ENCODE measurements at places on chromosomes 2 and 18.

DNA sequence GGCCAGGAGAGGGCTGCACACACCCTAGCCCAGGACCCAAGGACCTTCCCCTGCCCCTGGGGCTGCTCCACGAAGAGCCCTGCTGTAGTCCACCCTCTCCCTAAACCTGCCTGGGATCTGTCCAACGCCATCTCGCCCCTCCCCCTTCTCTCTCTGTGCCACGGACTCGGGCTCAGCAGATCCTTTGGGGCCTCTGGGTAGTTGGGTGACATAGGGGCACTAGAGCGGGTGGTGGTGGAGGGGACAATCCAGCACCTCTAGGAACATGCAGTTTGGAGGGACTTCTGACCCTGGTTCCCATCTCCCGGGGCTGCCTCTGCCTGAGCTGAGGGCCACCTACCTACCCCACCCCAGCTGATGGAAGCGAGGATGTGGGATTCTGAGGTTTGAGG lies 7.3 kb upstream of the CRYBA2 start:
- no peak for DNase-seq

- no peak for DNase-seq
These were observed 61.4 kb downstream of the DYM start for GRCh38 chr18:49399003-49399402.

DNA sequence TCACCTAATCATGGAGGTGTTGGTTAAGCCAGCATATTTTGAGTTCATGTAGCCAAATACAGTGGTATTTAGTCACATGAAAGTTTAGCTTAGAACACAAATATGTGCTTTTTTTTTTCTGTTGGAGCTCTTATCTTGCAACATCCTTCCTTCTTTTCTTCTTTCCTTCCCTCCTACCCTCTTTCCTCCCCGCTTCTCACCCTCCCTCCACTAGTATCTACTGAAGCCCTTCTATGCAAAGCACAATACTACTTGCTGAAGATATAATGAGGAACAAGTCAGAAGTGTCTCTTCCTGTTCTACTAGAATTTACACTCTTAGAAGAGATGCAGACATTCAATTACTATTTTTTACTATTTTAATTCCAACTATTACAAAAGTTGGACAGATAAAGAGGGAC lies 105.0 kb upstream of the ITGA4 start:
- DNase-seq = no peak

DNA sequence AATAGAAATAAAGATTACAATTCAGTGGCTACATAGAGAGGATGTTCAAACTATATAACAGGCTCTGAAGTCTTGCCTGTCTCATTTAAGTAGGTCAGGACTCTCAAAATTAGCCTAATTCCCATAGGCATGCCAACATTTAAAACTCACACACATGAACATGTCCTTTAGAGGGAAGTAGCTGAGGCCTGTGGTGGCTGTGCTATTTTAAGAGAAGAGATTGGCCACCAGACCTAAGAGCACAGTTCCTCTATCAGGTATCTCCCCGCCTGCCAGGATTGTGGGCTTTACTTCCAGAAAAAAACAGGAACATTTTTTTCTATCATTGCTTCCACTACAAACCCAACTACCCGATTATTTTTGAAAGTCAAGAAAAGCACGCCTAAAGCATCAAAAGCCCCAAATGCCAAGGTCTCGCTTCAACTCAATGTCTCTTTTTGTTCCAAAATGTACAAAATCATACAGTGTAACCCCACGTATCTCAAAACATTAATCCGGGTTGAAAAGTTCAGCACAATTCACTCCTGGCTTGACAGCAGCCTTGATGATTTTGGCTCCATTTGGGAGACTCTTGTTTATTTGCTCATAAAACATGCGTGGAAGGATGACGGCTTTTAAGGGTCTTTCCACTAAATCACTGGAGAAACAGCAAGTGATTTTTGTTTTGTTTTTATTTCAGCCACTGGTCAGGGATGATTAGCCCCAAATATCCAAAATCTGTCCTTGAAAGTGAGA lies 15.3 kb downstream of the FHL2 start:
- no peak for DNase-seq

DNA sequence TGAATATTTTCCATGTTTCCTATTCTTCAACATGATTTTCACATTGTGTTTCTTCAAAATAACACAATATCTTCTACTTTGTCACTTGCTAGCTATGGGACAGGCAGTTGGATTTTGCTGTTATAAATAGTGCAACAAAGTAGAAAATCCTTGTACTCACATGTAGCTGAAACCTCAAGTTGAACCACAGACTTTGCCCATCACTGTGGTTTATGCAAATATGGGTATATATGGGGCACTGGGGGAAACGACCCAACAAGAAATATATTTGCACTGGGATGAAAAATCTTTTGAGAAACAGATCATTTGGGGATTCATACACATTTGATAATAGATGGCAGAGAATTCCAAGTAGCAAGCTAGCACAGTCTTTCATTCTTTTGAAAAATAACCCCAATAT lies 486.3 kb upstream of the MAP2 start:
- DNase-seq = no peak

DNA sequence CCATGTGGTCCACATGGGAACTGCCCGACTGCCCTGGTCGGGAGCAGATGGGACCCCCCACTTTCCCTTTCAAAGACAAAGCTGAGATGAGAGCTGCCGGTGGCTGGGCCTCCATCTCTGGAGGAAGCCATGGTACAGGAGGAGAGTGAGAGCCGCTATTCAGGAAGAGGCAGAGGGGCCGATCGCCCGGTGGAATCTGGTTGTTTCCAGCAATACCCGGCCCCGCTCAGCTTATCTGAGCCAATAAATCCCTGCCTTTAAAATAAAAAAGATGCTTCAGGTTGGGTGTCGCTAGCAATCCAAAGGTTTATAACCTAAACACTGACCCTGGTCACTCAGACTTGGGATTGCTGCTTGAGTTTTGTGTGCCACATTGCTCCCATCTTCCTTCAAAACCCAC lies 15.2 kb upstream of the B3GNT7 start:
- DNase-seq = no peak

GRCh38 chr2:191148791-191149190 lies 2.0 kb downstream of the STAT4 start:
- DNase-seq = no peak

DNA sequence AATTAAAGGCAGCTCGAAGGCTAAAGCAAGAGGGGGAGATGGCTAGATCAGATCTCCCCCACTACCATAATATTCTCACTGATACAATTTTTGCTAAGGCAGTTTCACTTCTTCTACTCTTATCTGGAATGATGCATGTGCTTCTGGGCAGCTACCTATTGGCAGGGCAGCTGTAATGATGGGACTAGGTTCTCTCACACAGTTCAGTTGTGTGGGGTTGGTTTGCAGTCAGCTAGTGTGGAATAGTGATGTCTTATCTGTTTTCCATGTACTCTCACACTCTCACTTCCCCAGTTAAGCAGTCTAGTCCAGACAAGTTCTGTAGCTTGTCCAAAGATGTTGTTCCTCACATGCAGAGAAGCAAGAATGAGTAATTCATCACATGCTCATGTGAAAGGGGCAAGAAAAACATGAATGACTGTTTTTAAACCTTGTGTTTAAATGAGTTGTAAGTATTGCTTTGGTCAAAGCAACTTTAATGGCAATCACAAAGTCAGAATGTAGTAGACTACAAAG lies 836.1 kb downstream of the CBLN2 start:
- DNase-seq = no peak

GRCh38 chr2:89825034-89825433 lies 1133.6 kb downstream of the RPIA start:
- DNase-seq = no peak

DNA sequence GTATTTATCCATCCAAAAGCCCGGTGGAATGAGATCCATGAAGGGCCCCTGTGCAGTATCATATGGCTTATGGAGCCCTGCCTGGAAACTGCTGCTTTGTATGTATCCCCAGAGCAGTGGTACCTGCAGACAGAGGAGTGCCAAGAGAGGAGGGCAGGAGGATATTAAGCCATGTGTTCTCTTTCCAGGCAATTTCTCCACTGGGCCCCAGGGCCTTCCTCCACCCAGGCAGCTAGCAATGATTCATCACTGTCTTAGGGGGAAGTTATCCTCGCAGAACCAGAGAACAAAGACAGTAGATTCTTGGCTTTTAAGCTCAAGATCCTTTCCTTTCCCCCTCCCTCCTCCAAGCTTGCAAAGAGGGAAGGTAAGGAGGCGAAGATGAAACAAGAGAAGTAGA lies 98.1 kb downstream of the LRRC30 start:
- DNase-seq = no peak

GRCh38 chr18:8298186-8298585 lies 311.1 kb upstream of the RAB12 start:
- no peak for DNase-seq

DNA sequence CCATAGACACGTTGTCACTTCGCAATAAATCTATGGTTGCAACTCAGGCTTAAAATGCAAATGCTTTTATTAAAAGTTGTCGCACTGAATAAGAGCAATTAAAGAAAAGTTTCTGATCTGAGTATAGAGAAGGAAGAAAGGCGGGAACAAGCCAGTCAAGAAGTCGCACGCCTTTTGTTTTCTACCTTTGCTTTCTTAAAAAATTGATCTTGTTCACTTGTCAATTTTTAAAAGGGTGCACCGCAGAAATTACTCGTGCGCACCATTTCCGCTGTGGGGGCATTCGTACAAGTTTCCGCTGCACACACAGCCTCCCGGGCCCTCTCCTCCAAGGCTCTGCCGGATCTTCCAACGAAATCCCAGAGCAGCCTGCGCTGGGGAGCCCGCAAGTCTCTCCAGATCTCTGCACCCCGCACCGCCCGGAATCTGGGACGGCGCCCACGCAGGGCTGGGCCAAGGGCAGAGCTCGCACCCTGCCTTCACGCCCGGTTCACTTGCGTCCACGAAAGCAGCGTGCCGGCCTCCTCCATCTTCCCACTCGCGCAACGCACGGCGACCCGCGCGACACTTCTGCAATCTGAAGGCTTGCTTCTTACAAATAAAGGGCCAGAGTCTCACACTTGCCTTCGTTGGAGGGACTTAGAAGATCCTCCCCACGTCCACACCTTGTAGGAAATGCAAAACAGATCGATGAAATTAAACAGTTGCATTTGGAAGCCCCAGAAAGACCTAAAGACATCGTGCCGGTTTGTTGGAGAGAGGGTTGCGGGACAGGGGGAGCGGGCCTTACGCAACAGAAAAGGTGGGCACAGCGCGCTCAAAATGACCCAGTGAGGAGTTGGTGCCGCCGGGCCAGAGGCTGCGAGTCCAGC lies 2.6 kb upstream of the SALL3 start:
- no peak for DNase-seq

DNA sequence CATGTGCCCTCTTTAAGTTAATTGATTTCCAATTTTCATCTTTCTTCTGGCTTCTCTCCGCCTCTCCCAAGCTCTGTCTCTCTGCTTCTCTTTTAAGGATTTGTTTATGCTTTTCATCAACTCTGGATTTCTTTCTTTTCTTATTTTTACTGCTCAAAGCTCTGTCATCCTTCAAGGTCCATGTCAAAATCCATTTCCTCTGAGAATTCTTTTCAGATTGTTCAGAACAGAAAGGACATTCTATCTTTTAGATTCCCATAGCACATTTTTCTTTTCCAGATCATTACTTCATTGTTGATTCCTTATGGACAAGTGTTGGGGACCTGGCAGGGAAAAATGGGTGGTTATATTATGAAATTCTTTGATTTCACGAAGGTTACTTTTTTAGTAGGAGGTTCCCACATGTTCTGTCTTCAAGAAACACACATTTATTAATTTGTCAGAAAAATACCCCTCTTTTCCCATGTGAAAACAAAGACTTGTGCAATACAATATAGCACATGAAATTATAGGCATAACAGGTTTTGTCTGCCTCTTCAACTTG lies 12.3 kb downstream of the PMAIP1 start:
- DNase-seq = no peak

DNA sequence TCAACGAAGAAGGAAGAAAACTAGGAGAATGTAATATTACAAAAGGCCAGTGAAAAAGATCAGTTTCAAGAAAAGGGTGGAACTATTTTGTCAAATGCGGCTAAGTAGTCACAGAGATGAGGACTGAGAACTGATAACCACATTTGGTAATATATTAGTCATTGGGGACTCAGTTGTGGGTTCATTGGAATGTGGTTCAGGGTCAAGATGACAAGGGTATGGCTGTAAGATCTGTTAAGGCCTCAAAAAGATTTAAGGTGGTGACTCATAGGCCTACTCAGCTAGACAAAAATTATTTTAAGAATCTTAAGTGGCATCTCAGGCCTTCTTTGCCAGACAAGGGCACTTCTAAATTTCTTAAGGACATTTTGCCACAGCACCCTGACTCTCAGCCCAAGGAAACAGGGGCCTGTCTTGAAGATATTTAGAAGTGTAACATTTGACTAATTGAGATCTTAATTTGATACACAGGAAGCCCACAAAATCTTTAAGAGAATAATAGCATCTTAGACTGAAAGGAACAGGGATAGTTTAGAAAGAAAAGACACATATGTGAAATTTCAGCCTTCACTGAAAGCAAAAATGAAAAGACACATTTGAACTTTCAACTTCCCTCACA lies 81.3 kb downstream of the STRADB start:
- DNase-seq = no peak

DNA sequence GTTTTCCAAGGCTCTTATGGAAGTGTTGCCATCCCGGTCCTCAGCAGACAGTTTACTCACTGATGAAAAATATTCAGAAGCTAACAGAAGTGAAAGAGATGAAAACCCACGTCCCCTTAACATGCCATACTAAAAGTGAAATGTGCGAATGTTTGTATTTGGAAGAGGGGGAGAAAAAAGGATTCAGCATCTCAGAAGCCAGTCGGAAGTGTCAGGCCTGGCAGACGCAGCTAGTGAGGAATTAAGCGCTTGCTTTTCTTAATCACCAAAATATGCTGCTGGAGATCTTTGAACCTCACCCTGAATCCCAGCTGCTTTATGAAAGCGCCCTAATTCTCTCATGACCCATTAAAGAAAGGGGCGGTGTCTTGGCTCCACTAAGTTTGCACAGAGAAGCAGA lies 653.7 kb downstream of the DCDC2C start:
- no peak for DNase-seq

DNA sequence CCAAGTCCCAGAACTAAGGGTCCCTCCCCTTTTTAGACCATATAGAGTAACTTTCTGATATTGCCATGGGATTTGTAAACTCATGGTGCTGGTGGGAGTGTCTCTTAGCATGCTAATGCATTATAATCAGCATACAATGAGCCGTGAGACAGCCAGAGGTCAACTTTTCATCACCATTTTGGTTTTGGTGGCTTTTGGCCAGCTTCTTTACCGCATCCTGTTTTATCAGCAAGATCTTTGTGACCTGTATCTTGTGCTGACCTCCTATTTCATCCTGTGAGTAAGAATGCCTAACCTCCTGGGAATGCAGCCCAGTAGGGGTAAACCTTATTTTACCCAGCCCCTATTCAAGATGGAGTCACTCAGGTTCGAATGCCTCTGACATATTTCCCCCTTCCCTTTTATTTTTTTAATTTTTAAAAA lies 148.2 kb downstream of the PHLPP1 start:
- DNase-seq = no peak

Measured in stimulated activated naive CD4-positive, alpha-beta T cell treated with Interleukin-2 at 50 U/mL for 16 hours (primary cell).